H7 (cell line): ENCODE measurements at places on chromosomes 3 and 15.

GRCh38 chr3:111758642-111759041 lies 100.4 kb upstream of the PHLDB2 start:
- DNase-seq = no peak

DNA sequence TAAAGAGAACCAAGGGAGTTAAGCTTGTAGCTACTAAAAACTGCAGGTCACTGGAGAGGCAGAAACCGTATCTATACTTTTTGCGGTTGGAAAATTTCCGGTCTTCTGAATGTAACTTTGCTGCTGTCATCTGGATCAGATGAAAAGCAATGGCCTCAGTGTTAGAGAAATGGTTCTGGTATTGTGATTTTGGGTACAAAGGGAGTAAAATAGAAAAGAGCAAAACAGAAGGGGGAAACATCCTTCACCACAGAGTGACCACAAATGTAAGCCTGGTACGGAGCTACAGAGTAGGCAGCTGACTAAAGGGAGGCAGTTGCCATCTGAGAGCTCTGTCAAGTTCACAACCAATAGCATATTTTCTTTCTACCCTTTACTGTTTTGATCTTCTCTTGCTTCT lies 5.6 kb downstream of the CD96 start:
- no peak for DNase-seq

GRCh38 chr15:73924171-73924921 lies 1.9 kb upstream of the LOXL1 start:
- DNase-seq = peak; percentile 68

GRCh38 chr15:98671060-98672008 lies 23.0 kb downstream of the IGF1R start:
- DNase-seq = peak; percentile 71

GRCh38 chr3:14874784-14875183 lies 56.0 kb downstream of the FGD5 start:
- DNase-seq = no peak

- DNase-seq = no peak
Observed at GRCh38 chr3:48528048-48528447, 24.1 kb upstream of the SHISA5 start.

DNA sequence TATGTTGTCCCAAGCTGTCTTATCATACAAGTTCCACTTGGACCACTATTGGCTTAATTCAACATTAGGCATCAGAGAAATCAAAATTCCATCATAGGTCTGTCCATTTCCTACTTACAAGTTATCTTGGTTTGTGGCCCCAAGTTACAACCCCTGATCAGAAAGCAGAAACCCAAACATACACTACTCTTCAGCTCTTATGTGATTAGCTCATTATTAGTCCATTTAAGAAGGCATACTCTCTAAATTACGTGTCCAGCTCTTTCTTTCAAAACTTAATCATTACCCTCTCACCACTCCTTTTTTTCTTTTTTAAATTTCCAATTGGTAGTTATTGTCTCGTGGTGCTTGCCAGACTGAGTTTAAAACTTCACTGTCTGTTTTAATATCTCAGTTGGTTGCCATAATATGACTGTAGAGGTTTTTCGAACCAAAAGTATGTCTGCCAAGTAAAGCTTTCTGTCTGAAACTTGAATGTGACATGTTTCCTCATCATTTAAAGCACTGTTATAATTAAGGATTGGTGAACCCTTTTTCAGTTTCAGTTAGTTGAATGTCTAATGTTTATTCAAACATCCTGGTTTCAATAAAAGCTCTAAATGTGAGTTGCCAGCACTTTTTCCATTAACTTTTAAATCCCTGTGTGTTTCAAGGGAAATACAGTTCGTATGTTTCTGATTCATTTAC lies 150.3 kb downstream of the SAMMSON start:
- DNase-seq = no peak
